ENCODE measurements at places on chromosomes 3 and 15.

DNA sequence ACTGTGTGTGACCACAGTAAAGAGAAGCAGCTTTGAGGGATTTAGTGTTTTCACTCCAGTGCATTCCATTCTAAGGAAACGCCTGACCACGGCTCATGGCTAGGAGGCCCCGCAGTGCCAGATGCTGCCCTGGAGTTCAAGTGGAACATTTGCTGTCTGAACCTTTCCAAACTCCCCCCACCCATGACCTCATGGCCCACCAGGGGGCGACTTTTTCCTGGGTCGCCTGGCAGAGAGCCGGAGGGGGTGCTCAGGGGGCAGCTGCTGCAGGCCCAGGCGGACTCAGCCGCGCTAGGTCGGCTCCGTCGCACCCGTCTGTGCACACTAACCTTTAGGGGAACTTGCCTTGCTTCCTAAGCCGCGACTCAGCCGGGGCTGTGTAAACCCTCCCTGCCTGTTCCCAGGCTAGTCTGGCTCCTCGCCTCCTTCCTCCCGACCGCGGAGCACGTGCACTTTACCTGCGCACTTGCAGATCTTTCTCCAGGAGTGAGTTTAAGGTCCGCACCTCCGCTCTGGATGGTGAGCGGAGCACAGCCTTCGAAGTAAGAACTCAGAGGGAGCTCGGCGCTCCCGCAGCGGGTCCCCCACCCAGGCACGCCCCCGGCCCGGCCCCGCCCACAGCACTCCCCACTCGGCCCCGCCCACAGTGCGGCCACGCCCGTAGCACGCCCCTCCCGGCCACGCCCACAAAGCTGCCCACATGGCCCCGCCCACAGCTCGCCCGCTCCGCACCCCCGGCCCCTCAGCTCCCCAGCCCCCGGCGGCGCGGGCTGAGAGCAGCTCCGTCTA, at the start of gene OCA2:
TSS of gene OCA2 (minus strand) at position 550 of the 789 bp plus-strand sequence. CDS start 17,441 bp downstream, outside the sequence.
- DNase-seq: peak; percentile 56

DNA sequence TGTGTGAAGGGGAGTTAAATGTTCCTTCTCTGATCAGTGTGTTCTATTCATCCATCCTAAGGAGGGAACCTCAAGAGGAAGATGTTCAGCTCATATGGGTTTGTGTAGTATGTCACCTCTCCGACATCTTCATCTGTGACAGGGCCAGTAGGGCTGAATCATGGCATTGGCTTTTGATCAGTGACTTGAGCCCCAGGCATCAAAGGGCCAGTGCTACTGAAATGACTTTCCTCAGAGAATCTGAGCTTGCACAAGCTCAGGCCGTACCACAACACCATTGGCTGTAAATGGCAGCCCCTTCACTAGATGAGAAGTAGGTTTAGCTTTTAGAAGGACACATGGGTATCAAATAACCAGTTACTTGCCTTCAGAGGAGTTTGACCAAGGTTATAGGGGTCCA, 183.2 kb upstream of the NR2E3 start:
- DNase-seq: peak; percentile 6

GRCh38 chr3:61829722-61830350, 268.5 kb downstream of the PTPRG start:
- no peak for DNase-seq

- DNase-seq: no peak
Observed at GRCh38 chr15:76987896-76988860, 6.7 kb upstream of the PSTPIP1 start.

Measured in EH (cell line).